Left cardiac atrium (tissue), 4 donors: ENCODE measurements at places on chromosomes 4 and X. TPM values are rescaled to one million over a fixed set of nuclear protein-coding genes. Genes with fewer than 3 reads are reported as not detected.

Gene COQ2
- 15.7 TPM for total RNA-seq

DNA sequence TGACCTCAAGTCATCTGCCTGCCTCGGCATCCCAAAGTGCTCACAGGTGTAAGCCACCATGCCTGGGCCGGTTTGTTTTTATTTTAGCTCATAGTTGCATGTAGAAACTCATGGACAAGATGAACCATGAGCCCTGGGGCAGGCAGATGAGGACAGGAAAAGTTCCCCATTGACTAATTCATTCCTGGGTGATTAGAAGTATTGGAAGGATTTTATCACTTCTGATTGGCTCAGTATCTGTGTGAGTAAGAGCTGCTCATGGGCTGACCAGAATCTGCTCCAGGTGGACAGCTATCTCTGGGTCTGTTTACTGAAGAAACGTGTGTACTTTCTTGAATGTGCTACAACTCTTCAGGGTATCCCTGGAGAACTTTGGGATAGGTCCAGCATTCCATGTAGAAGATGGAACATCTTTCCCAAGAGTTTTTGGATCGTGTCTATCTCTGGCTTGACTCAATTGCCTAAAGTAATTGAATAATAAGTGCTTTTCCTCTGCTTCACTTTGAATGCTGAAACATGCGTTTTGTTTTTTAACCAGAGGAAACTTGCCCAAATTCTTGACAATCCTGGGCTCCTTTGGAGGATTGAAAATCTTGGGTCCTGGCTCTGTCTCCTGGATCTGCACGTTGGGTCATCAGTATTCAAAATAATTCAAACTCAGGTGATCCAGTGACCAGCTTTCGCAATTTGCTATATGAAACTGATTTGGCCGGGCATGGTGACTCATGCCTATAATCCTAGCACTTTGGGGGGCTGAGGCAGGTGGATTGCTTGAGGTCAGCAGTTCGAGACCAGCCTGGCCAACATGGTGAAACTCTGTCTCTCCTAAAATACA is 88.6 kb upstream of the DHRSX start:
- DNase-seq = no peak

DNA sequence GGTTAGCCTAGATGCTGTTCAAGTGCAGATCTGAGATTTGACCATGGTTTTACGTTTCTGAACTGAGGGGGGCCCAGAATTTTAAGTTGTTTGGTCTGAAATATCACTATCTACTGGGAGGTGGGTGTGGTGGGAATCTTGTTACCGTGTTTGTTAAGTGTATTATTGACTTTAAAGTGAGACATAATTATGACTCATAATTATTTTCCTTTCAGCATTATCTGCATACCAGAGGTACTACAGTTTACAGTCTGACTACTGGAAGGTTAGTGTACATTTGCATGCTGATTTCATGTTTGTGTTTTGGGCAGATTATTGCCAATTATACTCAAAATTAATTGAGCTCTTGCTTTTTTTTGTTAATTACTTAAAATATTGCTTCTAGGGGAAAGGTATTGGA is 101.5 kb downstream of the KDM6A start:
- DNase-seq = no peak

DNA sequence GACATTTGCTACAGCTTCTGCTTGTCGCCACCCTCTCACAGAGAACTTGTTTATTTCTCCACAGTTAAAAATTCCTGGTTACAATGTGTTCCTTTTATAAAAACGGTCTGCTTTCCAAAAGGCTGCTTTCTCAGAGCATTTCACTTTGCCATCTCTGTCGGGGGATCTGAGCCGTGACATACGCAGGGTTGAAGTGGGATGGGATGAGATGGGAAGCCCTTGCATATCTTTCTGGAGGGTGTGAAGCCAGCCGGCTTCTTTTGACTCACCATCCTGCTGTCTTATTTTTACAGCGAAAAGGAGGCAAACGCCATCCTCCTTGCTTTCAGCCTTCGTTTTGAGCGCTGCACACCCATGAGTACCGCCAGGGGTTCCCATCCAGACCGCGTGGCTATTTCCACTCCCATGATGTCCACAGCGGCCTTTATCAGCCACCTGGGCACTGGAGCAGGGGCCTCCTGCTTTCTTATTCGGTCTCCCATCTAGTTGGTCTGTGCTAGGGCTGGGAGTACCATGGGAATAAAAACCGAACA is 99.8 kb upstream of the GATB start:
- no peak for DNase-seq

DNA sequence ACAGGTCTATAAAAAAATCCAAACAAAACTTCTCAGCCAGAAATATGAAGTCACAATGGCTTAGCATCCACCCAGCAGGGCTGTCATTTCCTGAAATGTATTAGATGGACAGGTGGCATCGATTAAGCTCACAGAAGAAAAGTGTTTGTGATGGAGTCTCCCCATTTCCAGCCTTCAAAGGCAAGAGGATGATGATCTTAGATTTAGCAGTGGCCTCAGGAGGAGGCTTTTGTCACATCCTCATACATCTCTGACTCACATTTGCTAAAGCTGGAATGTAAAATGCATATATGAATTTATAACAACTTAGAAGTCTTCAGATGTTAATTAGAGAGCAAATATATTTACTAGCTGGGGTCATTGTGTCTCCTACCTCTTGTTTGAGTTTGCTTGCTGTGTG is 441.9 kb downstream of the SPRY1 start:
- DNase-seq = no peak

GRCh38 chrX:72050011-72050410 is 81.7 kb downstream of the RTL5 start:
- DNase-seq = no peak
